Activated naive CD8-positive, alpha-beta T cell treated with anti-CD3 and anti-CD28 coated beads for 36 hours (primary cell): ENCODE measurements at places on chromosomes 6 and 20.

DNA sequence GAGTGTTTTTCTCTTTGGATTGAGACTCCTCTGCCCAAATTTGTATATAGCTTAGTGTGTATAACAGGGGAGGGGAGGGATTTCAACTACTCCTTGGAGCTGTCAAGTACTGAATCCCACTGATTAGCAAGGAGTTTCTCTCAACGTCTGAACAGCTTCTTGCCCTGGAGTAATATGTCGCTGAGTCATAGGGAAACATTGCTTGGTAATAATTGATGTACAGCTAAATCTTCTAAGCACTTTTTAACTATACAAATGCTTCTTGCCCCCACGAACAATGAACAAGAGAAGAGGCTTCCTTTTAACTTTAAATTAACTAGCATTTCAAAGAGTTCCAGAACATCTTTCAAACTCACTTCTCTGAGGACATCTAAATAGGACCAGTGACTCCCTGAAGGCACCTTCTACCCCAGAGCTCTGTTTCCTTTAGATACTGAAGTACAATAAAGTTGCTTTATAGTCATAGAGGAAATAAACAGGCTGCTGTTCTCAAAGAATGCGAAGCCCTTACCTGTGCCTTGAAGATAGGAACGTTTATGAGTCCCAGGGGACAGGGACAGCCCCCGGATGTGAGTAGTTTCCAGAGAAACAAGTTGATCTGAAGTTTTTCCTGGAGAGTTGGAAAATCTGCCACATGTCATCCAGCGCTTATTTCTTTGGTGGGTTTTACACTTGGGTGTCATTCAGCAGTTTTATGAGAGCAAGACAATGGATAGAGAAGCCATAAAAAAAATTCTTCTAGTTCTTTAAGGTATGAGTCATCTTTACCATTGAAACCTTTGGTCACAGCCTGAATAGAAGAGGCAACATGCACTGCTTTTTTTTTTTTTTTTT, 462.5 kb upstream of the BTBD3 start:
- DNase-seq: no peak

DNA sequence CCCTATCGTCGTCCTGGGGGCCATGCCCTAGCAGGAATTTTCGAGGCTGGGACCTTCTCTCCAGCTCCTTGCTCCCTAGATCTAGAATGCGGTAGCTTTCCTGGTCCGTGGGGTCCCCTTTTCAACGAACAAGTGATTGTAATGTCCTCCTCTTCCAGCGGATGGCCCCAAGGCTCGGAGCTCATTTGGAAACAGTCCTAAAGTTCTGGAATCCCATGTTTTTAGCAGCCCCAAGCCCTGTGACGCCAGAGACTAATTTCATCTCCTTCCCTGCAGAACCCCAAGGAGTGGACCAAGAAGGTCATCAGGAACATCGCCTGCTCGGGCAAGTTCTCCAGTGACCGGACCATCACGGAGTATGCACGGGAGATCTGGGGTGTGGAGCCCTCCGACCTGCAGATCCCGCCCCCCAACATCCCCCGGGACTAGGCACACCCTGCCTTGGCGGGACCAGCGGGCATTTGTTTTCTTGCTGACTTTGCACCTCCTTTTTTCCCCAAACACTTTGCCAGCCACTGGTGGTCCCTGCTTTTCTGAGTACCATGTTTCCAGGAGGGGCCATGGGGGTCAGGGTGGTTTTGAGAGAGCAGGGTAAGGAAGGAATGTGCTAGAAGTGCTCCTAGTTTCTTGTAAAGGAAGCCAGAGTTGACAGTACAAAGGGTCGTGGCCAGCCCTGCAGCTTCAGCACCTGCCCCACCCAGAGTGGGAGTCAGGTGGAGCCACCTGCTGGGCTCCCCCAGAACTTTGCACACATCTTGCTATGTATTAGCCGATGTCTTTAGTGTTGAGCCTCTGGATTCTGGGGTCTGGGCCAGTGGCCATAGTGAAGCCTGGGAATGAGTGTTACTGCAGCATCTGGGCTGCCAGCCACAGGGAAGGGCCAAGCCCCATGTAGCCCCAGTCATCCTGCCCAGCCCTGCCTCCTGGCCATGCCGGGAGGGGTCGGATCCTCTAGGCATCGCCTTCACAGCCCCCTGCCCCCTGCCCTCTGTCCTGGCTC, 48.5 kb downstream of the PYGB start:
- peak; percentile 42 for DNase-seq

- no peak for DNase-seq
These were observed 952.9 kb upstream of the EPHA7 start for GRCh38 chr6:94372229-94372628.

DNA sequence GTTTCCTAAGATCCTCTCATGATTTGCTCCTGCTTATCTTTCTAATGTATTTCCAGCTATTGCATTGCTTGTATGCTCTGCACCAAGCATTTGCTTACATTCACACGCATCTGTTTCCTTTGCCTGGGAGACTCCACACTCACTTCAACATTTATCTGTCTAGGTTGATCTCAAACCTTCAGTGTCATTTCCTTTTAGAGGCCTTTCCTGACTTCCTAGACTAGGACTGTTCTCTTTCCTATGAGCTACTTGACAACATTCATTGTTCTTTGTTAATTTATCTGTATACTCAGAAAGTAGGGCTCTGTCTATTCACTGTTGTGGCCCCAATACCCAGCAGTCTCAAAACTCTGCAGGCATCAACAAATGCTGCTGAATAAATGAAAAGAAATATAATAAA, 84.4 kb downstream of the WASF1 start:
- DNase-seq: no peak

DNA sequence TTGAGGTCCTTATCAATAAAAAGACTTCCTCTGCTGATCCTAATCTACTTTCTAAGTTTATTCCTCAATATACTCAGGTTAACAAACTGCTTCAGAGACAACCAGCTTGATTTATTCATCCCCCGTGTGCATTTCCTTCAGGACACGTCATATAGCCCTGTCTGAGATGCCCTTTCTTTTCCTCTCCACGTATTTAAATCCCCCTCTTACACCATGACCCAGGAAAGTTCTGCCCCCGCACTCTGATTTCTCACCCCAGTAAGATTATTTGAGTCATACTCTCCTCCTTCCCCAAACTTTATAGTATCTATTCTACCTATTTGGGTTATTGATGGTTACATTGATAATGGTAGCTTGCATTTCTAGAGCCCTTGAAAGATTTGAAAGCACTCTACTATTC, 9.8 kb upstream of the CGA start:
- DNase-seq: no peak

GRCh38 chr6:113997116-113997515, 26.2 kb upstream of the HDAC2 start:
- DNase-seq: no peak

DNA sequence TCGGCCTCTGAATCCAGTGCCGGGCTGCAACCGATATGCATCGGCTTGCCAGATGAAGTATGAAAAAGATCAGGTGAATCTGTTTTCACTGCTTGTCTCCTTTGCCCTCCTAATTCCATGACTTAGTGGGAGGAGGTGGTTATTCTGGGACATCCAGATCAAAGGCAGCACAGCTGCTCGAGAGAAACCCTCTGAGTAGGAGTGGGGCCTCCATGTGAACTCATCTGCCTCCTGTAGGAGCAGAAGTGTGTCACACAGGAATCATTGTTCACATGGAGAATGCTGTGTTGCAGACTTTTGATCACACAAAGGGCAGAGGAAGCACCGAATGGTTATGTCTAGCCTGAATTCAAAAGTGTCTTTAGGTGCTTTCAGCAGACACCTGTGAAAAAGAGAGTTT, 73.1 kb upstream of the SLC22A1 start:
- DNase-seq: no peak

- no peak for DNase-seq
These were observed 13.0 kb downstream of the E2F3 start for GRCh38 chr6:20414711-20415110.

DNA sequence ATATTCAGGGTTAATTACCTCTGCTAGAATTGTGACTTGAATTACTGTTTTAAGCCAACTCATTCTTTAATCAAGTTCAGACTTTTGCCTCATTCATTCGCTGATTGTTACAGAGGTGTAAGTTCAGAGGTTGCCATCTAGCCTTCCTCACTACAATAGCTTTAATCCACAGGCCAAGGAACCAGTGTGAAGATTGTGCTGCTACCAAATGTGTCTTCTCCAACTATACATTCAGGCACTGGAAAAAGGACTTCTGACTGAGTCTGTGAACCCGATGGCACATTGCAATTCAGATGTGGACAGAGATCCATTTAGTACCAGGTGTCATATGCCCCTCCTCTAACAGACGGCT, 111.2 kb upstream of the ADGRF1 start:
- DNase-seq: no peak

DNA sequence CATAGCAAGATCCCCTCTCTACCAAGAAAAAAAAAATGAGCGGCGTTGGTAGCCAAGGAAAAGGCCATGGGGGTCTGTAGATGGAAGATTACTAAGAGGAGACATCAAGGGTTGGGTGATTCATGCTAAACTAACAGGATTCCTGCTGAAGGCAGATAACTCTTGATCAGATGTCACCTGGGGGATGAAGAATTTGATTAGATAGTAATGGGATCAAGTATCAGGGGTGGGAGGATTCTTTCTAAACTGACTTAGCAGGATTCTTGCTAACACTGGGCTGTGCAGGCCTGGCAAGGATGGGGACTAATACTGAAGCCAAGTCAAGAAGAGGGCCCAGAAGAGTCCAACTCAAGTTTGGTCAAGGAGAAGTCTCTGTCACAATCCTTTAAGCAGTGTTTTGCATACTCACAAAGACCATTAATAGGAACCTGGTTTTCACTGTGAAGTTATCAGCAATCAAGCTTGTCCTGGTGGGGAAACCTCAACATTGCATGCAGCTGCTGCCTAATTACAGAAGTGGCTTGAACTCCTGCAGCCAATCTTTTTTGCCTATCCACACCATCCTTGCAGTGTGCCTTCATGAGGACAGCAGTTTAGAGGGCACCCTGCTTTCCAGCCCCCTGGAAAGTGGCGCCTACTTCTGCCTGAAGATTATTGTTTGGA, 61.3 kb downstream of the ANKRD6 start:
- no peak for DNase-seq

DNA sequence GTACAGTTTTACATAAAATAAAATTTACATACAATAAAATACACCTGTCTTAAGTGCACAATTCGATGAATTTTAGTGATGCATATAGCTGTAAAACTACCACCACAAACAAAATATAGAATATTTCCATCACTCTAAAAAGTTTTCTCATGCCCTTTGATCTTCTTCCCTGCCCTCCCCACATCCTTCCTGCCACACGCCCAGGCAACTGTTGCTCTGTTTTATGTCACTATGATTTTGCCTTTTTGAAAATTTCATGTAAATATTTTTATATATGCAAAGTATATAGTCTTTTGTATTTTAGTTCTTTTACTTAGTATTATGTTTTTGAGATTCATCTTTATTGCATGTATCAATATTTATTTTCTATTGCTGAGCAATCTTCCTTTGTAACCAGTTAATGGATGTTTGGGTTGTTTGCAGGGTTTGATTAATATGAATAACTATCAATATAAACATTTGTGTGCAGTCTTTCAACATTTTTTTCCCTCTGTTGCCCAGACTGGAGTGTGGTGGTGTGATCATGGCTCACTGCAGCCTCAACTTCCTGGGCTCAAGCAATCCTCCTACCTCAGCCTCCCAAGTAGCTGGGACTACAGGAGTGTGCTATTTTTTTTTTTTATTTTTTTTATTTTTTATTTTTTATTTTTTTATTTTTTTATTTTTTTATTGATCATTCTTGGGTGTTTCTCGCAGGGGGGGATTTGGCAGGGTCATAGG, 23.8 kb upstream of the SAMHD1 start:
- peak; percentile 50 for DNase-seq

GRCh38 chr6:124356811-124357210, 553.1 kb downstream of the NKAIN2 start:
- DNase-seq: no peak

- peak; percentile 64 for DNase-seq
These were observed 34.2 kb downstream of the DTNBP1 start for GRCh38 chr6:15628499-15629131.

GRCh38 chr20:43442282-43442880, 15.3 kb upstream of the SRSF6 start:
- no peak for DNase-seq

- no peak for DNase-seq
These were observed 1.2 kb upstream of the SYS1 start for GRCh38 chr20:45361793-45362192.

DNA sequence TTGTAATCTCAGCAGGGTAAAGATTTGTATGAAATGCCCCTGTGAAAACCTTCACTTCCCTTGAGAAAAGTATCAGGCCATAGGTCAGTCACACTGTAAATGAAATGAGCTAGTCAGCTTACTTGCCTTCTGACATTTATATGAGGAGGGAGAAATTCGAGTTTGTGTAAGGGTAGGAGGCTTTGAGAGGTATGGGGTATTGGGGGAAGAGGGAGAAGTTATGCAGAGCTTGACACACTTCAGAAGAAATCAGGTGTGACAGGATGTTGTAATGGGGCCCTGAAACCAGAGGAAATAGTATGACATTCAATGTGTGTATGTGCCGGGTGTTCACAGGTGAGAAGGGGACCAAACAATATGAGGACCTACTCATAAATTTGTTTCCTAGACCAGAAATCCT, 64.2 kb upstream of the CCN6 start:
- DNase-seq: no peak

GRCh38 chr20:16601047-16601446, 27.8 kb upstream of the KIF16B start:
- DNase-seq: no peak

DNA sequence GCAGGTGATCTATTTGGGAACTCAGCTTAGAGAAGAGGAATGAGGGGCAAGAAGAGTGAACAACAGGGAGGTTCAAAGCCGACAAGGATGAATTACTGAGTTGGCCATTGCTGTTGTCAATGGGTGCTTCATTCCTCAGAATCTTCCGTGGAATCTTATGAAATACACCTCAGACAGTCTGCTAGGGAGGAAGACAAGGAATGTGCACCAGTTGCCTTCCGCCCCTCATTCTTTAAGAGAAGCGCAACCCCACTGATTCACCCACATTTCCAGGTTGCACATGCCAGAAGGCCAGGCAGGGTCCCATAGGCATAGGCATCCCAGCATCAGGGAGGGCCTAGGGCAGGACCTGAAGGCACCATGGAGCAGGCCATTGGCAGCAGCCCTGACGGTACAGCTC, 127.5 kb upstream of the TNFAIP3 start:
- no peak for DNase-seq

GRCh38 chr6:125073071-125073470, 80.5 kb upstream of the TPD52L1 start:
- no peak for DNase-seq

- no peak for DNase-seq
These were observed 289.4 kb upstream of the STXBP5 start for GRCh38 chr6:146914489-146915483.

DNA sequence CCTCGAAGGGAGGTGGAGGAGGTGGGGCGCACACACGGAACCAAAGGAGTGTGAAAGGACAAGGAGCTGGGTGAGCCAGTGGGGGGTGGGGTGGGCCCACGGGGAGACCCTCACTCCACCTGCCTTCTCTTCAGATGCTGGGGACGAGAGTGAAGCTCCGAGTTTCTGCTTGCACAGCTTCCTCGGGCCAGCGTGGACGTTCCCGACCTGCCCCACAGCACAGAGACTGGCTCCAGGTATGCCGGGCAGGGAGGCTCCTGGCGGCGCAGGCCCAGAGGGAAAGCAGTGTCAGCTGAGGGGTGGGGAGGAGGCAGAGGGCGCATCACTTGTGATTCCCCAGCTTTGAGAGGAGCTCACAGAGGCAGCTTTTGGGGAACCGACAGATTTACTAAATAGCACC, 98.5 kb upstream of the RPS6KA2 start:
- no peak for DNase-seq

- no peak for DNase-seq
These were observed 29.8 kb upstream of the ENPP4 start for GRCh38 chr6:46099952-46100351.

- no peak for DNase-seq
These were observed 140.8 kb upstream of the RIMS1 start for GRCh38 chr6:71745525-71745924.

- DNase-seq: no peak
These were observed 34.7 kb upstream of the TGM3 start for GRCh38 chr20:2261046-2261485.
